Fibroblast of upper back skin (primary cell): ENCODE measurements at places on chromosomes 12 and 14.

DNA sequence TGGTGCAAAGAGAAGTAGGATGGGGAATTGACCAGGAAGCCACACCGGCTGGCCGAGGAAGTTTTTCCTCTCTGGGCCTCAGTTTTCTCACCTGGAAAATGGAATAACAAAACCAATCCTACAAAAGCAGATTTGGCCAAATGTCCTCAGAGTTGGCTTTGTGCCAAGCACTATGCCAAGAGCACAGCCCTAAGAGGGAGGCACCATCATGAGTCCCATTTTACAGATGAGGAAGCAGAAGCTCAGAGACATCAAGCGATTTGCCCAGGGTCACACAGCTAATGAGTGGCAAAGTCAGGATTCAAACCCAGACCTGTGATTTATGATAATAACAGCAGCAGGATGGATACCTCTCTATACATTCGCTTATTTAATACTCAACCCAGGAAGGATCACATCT lies 27.3 kb downstream of the RASAL1 start:
- DNase-seq: no peak

GRCh38 chr12:71046215-71046614 lies 111.6 kb downstream of the TSPAN8 start:
- peak; percentile 94 for DNase-seq

- peak; percentile 40 for DNase-seq
Observed at GRCh38 chr12:2963760-2964292, 4.6 kb downstream of the TEAD4 start.

- DNase-seq: no peak
Observed at GRCh38 chr12:56720731-56721151, 4.4 kb downstream of the NACA start.

DNA sequence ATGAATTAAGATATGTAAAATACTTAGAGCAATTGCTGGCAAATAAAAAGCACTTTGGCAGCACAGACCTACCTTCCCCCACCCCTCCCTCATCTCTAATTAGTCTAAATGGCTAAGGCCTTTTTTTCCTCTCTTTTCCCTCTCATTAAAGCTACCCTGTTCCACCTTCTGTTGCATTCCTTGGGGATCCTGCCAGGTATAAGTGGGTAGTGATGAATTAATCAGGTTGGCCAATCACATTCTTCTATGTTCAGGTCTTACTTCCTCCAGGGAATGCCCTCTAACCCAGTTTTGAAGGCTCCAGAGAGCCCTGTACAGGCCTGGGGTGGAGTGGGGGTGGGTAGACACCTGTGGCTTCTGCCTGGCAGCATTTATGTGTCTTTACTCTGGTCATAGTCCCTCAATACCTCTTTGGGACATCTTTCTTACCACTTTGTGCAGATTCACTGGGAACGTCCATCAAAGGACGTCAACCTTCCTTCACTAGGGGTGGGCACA lies 28.4 kb downstream of the HSPB8 start:
- DNase-seq: no peak

GRCh38 chr12:11773889-11774677 lies 124.6 kb downstream of the ETV6 start:
- no peak for DNase-seq

- DNase-seq: peak; percentile 64
Observed at GRCh38 chr14:83461521-83461920, 1927.9 kb upstream of the SEL1L start.

DNA sequence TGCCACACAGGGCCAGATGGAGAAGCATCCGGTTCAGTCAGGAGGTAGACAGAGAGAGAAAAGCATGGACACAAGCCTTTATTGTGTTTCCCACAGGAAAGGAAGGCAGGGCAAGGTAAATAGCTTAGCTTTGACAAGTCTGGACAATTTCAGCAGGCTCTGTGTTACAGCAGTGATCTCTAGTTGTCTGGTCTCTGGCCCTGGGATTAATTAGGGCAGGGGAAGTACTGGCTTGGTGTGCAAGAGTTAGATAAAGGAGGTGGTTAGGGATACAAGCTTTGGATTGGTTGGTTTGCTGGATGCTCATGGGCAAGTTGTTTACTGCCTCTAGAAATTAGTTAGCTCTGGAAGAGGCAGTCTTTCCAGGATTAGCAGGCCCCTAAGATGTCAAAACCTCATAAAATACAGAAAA lies 15.1 kb upstream of the NGDN start:
- no peak for DNase-seq

- peak; percentile 54 for DNase-seq
Observed at GRCh38 chr12:6827982-6828780, at the start of gene P3H3. Gene P3H3, plus strand, starts transcription at chr12:6828407. Its CDS starts 34 bp downstream, at chr12:6828441.

- no peak for DNase-seq
Observed at GRCh38 chr12:77013091-77013490, 52.3 kb downstream of the E2F7 start.

GRCh38 chr12:96365604-96366380 lies 34.4 kb downstream of the CDK17 start:
- DNase-seq: peak; percentile 30

DNA sequence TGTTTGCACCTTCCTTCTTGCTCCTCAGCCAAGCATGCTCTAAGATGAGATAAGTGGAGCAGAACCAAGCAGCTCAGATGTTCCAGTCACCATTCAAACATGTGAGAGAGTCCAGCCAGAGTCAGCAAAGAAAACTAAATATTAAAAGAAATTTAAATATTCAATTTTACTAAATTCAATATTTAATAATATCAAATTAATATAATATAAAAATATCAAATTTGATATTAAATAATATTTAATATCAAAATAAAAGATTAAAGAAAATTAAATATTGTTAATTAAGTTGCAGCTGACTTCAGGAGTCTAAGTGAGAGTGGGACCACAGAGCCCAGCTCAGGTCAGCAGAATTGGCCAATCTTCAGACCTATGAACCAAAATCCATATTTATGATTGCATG lies 526.1 kb upstream of the FLRT2 start:
- DNase-seq: no peak

DNA sequence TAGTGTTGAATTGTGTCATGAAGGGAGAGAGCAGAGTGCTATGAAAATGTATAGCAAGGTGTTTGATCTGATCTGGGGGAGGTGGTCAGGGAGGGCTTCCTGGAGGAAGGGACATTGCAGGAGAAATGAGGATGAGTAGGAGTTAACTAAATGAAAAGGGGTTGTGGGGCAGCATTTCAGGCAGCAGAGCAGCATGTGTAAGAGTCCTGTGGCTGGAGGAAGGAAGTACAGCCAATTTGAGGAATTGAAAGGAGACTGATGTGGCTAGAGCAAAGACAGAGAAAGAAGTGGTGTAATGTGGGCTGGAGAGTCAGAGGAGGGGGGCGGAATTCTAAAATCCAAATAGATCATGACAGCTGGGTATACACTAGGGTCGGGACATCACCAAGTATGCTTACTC lies 20.5 kb downstream of the NPC2 start:
- DNase-seq: no peak

GRCh38 chr12:49953961-49954846 lies 3.7 kb downstream of the AQP2 start:
- no peak for DNase-seq

GRCh38 chr12:92505254-92506231 lies 197.2 kb upstream of the PLEKHG7 start:
- peak; percentile 16 for DNase-seq

- DNase-seq: no peak
Observed at GRCh38 chr12:52141875-52142274, 49.9 kb downstream of the KRT80 start.

GRCh38 chr14:74965486-74966153 lies 10.2 kb upstream of the PGF start:
- DNase-seq: peak; percentile 78

DNA sequence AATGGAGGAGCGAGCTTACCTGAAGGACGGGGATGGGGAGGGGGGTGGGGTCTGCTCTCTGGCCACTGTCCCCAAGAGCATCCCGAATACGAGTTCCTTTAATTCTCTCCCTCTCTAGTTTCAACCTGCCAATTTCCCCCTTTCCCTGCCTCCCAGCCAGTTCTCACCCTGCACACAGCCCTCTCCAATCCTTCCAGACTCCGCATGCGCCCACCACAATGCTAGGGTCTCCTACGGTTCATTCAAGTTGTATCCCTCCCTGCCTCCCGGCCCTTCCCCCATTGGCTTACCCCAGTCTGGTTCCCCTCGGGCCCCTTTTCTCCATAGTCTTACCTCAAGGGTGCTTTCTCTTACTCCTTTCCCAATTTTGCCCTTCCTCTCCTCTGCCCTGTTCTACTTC lies 708 bp upstream of the IGFBP6 start:
- DNase-seq: no peak

DNA sequence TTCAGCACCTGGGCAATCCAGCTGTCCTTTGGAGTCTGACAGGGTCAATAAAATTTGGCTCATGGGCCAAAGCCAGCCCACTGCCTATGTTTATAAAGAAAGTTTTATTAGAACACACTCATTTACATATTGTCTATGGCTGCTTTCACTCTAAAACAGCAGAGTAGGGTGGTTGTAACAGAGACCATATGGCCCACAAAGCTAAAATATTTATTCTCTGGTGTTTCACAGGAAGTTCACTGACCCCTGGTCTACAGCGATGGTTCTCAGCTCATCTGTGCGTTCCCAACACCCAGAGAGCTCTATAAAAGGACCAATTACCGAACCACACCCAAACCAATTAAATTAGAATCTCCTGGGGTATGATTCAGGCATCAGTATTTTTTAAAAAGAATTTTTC lies 37.7 kb upstream of the RTRAF start:
- DNase-seq: no peak

DNA sequence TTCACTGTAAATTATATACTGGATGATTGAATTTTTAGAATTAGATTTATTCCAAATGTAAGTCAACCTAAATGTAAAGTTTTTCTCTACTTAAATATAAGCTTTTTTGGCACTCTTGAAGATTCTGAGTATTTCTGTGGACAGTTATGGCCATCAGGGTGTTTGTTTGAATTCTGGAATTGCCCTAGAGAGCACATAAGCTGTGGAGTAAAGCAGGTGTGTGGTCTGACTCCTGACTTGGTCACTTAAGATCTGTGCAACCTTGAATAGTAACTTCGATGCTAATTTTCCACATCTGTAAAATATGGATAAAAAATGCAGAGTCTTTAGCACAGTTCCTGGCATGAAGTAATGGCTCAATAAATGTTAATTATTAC lies 64.4 kb downstream of the FUT8 start:
- no peak for DNase-seq

DNA sequence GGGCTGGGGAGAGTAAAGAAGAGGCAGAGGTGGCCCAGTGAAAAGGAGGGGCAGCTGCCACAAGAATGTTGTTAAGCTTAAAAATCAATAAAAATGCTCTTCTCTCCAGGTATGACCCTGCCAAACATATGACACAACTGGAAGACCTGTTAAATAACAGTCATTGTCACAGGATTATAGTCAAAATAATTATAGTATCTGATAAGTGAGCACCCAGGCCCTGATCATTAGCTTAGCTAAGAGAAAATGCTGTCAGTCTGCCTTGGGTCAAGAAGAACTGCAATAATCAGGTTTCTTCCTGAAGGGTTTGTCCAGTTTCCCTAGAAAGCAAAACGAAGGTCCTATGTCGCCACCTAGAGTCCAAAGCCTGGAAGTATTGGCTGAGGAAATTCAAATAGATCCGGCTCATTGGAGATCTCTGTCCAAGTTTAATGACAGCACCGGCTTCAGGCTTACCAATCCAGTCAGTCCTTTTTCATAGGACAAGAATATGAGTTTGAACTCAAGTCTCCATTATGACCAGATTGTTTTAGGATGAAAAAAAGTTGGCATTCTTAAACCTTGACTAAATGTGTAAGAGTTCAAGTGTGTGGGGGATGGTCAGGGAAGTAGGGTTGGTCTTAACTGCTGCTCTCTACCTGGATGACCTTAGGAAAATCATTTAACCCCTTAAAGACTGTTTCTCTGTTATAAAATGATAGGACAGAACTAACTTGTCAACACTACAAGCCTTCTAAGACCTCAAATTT lies 22.5 kb upstream of the NKX2-8 start:
- DNase-seq: peak; percentile 69

GRCh38 chr12:106332536-106332935 lies 25.0 kb upstream of the POLR3B start:
- DNase-seq: no peak

- DNase-seq: no peak
Observed at GRCh38 chr12:119206348-119207062, 27.8 kb downstream of the HSPB8 start.
